ENCODE measurements at places on chromosomes 16 and 17.

DNA sequence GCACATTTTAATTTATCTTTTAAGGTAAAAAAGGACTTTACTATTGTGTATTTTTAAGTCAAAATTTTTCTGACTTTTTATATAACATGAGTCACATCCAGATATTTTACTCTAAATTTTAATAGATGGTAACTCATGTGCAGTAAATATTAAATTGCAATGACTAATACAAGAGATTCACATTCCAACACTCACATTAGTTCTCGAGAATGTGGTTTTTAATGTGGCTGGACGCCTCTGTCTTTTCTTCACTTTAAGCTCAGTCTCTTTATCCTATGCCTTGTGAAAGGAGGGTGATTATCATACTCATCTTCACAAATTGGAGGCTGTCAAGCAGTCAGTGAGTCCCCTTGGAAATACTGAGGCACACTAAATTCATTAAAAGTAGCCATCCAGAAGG is 315.6 kb downstream of the HS3ST3B1 start:
- H3K36me3 ChIP-seq, result peaks cover 2% of the 10 kb centered on the region
- peaks cover 3% of the 10 kb centered on the region for H3K27me3 ChIP-seq
- no peak for DNase-seq
- H3K4me1 ChIP-seq, result no peaks in the 10 kb centered on the region

DNA sequence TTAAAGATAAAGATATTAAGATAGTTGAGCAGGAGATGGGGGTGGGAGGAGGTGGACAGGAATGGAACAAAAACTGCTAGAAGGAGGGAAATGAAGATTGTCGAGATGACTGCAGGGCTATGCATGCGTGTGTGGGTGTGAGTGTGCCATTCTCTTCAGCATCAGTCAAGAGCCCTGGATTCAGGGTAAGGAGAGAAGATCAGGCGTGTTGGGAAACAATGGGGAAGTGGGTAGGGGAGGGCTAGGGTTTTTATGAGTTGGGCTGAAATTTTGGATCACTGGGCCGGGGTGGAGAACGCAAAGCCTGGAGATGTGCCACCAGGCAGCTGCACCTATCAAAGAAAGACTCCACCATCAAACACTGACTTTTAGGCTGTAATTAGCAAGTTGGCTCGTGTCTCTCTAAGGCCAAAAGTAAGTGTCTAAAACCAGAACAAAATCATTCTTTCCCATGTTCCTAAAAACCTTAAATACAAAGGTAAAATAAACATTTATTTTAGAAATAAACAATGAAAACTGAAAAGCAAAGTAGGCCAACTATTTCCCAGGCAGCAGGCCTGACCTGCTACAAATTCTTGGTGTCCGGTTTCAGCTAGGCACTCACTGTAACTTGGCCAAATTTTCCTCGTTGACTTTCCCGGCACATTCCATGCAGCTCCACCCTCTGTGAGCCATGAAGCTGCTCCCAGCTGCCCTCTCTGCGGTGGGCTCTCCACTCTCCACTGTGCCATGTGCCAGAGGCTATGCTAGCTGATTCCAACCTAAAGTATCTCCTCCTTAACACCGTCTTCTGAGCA is 4.2 kb downstream of the CDRT4 start:
- DNase-seq, result no peak
- no peaks in the 10 kb centered on the region for H3K27me3 ChIP-seq

- no peaks in the 10 kb centered on the region for H3K36me3 ChIP-seq
- H3K27me3 ChIP-seq, result peaks cover 15% of the 10 kb centered on the region
- no peak for DNase-seq
- no peak overlapping the region for H3K4me3 ChIP-seq
- no peak overlapping the region for H3K27ac ChIP-seq
Observed at GRCh38 chr17:15119968-15120367, 145.2 kb downstream of the PMP22 start.

GRCh38 chr16:87178977-87179376 is 138.2 kb downstream of the C16orf95 start:
- DNase-seq, result no peak
- H3K4me3 ChIP-seq, result no peak overlapping the region
- H3K4me1 ChIP-seq, result no peaks in the 10 kb centered on the region
- peaks cover 28% of the 10 kb centered on the region for H3K27me3 ChIP-seq
- H3K27ac ChIP-seq, result no peak overlapping the region

DNA sequence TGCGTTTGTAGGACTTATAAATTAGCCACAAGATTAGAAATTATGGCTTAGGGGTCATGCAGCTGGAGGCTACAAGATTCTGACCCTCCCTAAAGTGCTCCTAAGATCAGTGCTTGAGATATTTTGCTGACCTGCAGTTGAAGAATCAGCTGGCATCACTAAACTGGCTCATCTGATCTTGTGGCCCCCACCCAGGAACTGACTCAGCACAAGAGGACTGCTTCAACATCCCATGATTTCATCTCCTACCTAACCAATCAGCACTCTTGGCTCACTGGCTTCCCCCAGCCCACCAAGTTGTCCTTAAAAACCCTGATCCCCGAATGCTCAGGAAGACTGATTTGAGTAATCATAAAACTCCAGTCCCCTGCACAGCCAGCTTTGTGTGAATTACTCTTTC is 86.4 kb upstream of the ERCC4 start:
- no peak overlapping the region for H3K4me3 ChIP-seq
- DNase-seq, result no peak
- H3K27ac ChIP-seq, result no peak overlapping the region

DNA sequence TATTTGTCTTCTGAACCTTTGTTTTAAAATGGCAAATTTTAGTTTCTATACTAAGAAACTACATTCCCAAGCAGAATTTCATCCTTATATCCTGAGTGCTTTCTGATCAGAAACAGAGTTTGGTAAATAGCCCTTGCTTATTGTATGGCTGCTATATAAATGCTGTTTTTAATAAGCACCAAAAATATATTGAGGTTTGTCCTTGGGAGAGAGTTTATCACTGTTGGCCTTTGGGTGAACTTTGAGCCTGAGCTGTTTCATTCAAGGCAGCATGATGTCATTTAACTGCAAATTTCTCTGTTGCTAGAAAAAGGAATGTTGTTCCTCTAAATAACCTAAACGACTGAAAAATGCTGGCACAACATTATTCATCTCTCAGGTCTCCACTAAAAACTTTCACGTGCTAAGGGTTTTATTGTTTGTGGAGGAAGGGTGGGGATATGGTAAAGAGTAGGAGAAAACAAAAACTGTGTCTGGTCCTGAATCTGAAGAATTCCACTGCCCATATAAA is 334.3 kb upstream of the TBX2 start:
- peaks cover 2% of the 10 kb centered on the region for H3K36me3 ChIP-seq
- peaks cover 3% of the 10 kb centered on the region for H3K4me1 ChIP-seq
- H3K27me3 ChIP-seq, result no peaks in the 10 kb centered on the region

GRCh38 chr16:2842340-2843000 is 12.4 kb downstream of the ZG16B start:
- peak; percentile 87 for DNase-seq
- H3K36me3 ChIP-seq, result peaks cover 5% of the 10 kb centered on the region
- peak overlapping the region; percentile 87 for H3K27ac ChIP-seq
- H3K4me3 ChIP-seq, result peak overlapping the region; percentile 83
- H3K4me1 ChIP-seq, result peaks cover 34% of the 10 kb centered on the region
- no peaks in the 10 kb centered on the region for H3K27me3 ChIP-seq

- H3K4me3 ChIP-seq, result no peak overlapping the region
- H3K27me3 ChIP-seq, result no peaks in the 10 kb centered on the region
- no peak overlapping the region for H3K27ac ChIP-seq
Observed at GRCh38 chr17:76479515-76480060, 12.2 kb downstream of the AANAT start.

DNA sequence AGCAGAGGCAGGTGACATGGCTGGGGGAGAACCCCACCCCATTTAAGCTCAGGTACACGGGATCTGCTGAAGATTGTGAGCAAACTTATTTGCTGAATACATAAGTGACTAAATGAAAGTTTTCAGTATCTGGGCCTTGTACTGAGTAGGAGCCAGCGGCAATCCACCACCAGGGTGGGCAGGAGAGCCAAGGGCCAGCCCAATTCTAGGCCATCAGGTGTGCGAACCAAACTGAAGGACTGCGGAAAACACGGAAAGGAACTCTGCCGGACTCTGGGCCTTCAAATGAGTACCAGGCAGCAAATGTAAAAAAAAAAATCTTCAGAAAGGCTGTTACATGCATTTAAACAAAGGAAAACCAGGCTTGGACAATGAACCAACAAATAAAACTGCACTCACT is 19.7 kb downstream of the ARHGAP17 start:
- no peak overlapping the region for H3K4me3 ChIP-seq
- peaks cover 54% of the 10 kb centered on the region for H3K4me1 ChIP-seq
- DNase-seq, result no peak
- peaks cover 13% of the 10 kb centered on the region for H3K36me3 ChIP-seq
- H3K27ac ChIP-seq, result no peak overlapping the region

- H3K4me3 ChIP-seq, result peak overlapping the region; percentile 74
- peaks cover 74% of the 10 kb centered on the region for H3K27me3 ChIP-seq
- H3K4me1 ChIP-seq, result peaks cover 18% of the 10 kb centered on the region
- H3K36me3 ChIP-seq, result no peaks in the 10 kb centered on the region
- no peak overlapping the region for H3K27ac ChIP-seq
Observed at GRCh38 chr17:72591289-72592241, 470.7 kb downstream of the SOX9 start.

DNA sequence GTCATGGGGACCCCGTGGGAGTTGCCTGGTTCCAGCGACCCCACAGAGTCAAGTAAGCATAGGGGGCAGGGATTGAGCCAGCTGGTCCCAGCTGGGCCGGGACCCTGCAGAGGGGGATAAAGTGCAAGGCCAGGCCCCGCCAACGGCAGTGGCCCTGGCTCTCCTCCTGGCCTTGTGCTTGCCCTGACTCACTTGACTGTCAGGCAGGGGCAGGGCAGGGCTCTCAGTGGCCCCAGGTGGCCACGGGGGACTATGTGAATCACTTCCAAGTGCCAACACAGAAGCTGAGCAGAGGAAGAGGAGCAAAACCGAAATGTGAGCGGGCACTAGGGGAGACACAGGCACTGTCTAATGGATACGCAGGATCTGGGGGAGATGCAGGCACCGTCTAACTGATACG is 21.6 kb upstream of the NCBP3 start:
- peaks cover 3% of the 10 kb centered on the region for H3K36me3 ChIP-seq
- no peaks in the 10 kb centered on the region for H3K4me1 ChIP-seq
- no peak overlapping the region for H3K27ac ChIP-seq
- H3K27me3 ChIP-seq, result no peaks in the 10 kb centered on the region
- no peak overlapping the region for H3K4me3 ChIP-seq
- no peak for DNase-seq

DNA sequence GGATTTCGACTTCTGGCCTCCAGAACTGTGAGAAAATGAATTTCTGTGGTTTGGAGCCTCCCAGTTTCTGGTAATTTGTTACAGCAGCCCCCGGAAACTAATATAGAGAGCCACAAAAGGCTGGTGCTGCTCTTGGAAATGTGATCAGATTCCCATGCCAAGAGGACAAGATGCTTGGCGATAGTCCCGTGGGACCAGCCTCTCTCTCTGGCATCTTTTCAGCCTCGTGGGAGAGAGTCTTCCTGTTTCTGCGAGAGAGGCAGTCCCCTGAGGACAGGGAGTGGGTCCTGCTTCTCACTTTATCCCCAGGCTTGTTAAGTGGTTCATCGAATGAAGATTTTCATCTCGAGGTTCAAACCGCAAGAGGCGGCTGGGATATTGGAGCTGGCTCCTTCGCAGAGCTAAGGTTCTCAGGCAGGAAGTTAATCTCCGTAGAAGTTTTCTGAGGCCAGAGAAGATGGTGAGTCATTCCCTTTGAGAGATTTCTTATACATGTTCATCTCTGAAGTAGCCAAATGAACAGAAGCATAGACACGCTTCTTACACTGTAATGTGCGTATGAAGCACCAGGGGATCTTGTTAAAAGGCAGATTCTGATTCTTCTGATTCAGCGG is 211.6 kb upstream of the SDK2 start:
- H3K4me3 ChIP-seq, result no peak overlapping the region
- no peak overlapping the region for H3K27ac ChIP-seq
- DNase-seq, result no peak
- no peaks in the 10 kb centered on the region for H3K36me3 ChIP-seq

- no peaks in the 10 kb centered on the region for H3K27me3 ChIP-seq
- H3K27ac ChIP-seq, result no peak overlapping the region
- H3K4me3 ChIP-seq, result no peak overlapping the region
- no peaks in the 10 kb centered on the region for H3K4me1 ChIP-seq
- peaks cover 25% of the 10 kb centered on the region for H3K36me3 ChIP-seq
Observed at GRCh38 chr16:22284637-22285036, 12.6 kb upstream of the POLR3E start.

GRCh38 chr17:48723423-48724250 is 652 bp downstream of the PRAC2 start:
- H3K4me3 ChIP-seq, result peak overlapping the region; percentile 56
- no peak overlapping the region for H3K27ac ChIP-seq
- H3K36me3 ChIP-seq, result peaks cover 3% of the 10 kb centered on the region
- peaks cover 100% of the 10 kb centered on the region for H3K27me3 ChIP-seq
- DNase-seq, result no peak

GRCh38 chr17:77107506-77108433 is 33.0 kb upstream of the SEC14L1 start:
- H3K27me3 ChIP-seq, result no peaks in the 10 kb centered on the region
- H3K36me3 ChIP-seq, result peaks cover 13% of the 10 kb centered on the region
- H3K4me1 ChIP-seq, result peaks cover 35% of the 10 kb centered on the region
- H3K27ac ChIP-seq, result peak overlapping the region; percentile 82

DNA sequence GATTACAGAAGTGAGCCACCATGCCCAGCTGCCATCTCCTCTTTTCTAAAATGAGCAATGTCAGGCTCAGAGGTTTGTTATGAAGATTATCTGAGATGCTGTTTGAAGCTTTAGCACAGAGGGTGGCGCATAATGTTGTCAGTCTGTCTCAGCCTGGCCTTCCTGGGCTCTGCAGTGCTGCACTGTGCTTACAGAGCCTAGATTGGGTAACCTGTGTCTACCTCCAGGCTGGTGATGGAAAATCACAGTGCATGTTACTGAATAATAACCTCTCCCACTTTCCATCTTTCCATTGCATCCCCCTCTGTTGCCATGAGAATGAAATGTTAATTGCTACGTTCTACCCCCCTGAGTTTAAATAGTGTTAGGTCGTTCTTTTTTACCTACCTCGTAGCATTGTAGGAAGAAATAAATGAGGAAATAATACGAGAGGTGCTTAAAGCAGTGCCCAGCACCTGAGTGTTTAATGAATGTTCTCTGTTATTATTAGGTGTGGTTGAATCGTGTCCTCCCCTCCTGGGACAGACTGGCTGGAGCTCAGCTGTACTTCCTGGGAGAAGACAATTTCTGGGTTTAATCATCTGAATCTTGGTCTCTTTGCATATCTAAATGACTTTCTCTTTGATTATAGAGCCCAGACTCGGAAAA is 6.2 kb downstream of the LDAF1 start:
- no peaks in the 10 kb centered on the region for H3K27me3 ChIP-seq
- DNase-seq, result no peak
- no peak overlapping the region for H3K27ac ChIP-seq
- H3K4me3 ChIP-seq, result no peak overlapping the region
- peaks cover 9% of the 10 kb centered on the region for H3K4me1 ChIP-seq
- H3K36me3 ChIP-seq, result peaks cover 2% of the 10 kb centered on the region

- no peaks in the 10 kb centered on the region for H3K36me3 ChIP-seq
- H3K27ac ChIP-seq, result no peak overlapping the region
- no peaks in the 10 kb centered on the region for H3K4me1 ChIP-seq
- no peak for DNase-seq
Observed at GRCh38 chr17:16853661-16854320, 118.1 kb downstream of the TNFRSF13B start.
